GM19239 (cell line): ENCODE measurements at places on chromosomes 4 and X.

- DNase-seq: no peak
Measured at GRCh38 chr4:37908488-37909331, 17.8 kb downstream of the TBC1D1 start.

- no peak for DNase-seq
Measured at GRCh38 chrX:108332281-108332680, 105.9 kb downstream of the COL4A6 start.

- DNase-seq: no peak
Measured at GRCh38 chr4:130712038-130712437, 1616.1 kb downstream of the C4orf33 start.

GRCh38 chr4:8241895-8242696, 27.5 kb upstream of the HTRA3 start:
- DNase-seq: peak; percentile 97

- DNase-seq: no peak
Measured at GRCh38 chrX:68999931-69000330, 165.3 kb downstream of the PJA1 start.

- DNase-seq: no peak
Measured at GRCh38 chr4:157739242-157739641, 433.6 kb downstream of the GASK1B start.

DNA sequence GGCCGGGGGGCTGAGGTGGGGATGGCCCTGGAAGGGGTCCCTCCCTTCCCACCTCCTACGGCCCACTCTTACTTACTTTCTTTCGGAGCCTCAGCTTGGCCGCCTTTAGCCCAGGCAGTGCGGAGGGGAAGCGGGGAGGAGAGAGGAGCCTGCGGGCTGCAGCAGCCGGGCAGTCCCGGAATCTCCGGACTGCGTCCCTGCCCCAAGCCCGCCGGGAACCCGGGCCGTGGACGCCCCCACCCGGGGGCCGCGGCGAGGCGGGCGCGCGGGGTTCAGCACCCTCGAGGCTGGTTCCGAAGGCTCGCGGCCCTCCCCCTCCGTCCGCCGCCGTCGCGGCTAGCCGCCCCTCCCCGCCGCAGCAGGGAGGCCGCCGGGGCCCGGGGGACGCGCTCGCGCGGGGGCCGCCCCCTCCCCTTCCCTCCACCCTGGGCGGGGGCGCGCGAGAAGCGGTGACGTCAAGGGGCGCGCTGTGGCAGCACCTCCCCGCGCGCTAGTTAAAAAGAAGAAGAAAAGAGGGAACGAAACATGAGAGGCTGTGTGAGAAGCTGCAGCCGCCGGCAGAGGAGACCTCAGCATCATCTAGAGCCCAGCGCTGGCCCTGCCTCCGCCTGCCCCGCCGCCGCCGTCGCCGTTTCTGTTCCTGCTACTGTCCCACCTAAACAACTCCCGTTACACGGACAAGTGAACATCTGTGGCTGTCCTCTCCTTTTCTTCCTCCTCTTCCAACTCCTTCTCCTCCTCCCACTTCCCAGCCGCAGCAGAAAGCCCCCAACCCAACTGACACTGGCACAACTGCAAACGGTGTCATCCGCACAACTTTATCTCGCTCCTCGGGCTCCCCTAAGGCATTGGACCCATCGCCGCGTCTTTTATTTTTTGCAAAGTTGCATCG, at the start of gene HHIP:
HHIP (plus strand) TSS at position 526 of the 892 bp plus-strand sequence. CDS start 520 bp downstream, outside the sequence.
- no peak for DNase-seq

DNA sequence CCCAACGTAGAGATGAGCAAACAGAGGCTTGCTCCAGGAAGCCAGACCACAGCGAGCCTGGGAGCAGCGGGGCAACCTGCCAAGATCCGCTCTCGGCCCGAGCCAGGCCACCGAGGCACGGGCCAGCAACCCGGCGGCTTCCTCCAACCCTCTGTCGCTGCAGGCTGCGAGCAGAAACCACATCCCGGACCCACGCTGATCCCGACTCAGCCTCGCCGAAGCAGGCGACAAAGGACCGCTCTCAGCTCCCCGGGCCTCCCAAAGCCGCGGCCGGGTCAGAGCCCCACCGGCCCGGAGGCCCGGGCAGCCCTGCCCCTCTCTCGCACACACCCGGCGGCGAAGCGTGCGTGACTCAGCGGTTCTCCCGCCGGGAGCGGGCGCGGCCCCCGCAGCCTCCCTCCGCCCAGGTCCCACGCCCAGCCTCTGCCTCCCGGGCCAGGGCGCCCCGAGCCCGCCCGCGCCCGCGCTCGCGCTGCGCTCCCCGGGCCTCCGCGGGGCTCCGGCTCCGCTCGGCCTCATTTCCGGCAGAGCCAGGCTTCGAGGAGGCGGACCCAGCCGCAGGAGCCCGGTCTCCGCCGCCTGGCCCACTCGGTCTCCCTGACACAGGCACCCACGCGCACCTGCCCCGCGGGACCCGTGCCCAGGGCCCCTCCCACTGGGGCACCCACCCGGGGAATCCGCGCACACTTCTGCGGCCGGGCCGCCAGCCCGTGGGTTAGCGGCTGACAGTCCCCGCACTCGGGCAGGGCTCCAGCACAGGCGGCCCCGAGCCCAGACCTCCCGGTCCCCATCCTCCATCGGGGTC, 1.7 kb downstream of the PPP2R2C start:
- no peak for DNase-seq

DNA sequence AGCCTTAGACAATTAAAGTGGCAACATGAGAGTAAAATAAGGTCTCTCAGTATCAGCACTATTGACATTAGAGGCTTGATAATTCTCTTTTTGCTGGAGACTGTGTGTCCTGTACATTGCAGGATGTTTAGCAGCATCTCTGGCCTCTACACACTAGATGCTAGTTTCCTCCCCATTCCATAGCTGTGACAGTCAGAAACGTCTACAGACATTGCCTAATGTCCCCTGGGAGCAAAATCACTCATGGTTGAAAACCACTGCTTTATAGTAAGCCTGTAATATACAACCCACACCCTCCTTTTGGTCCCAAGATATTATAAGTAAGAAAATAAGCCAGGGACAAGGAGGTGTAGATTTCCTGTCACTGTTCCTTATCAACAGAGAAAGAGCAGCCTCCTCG, 166.0 kb downstream of the FRMPD4 start:
- no peak for DNase-seq

GRCh38 chr4:139740531-139741041, 75.0 kb downstream of the MGST2 start:
- no peak for DNase-seq

GRCh38 chr4:184574861-184575260, 74.4 kb downstream of the CASP3 start:
- no peak for DNase-seq

GRCh38 chr4:167893531-167893930, 198.8 kb upstream of the ANXA10 start:
- DNase-seq: no peak

GRCh38 chrX:50814701-50815100, 707 bp upstream of the SHROOM4 start:
- DNase-seq: no peak

DNA sequence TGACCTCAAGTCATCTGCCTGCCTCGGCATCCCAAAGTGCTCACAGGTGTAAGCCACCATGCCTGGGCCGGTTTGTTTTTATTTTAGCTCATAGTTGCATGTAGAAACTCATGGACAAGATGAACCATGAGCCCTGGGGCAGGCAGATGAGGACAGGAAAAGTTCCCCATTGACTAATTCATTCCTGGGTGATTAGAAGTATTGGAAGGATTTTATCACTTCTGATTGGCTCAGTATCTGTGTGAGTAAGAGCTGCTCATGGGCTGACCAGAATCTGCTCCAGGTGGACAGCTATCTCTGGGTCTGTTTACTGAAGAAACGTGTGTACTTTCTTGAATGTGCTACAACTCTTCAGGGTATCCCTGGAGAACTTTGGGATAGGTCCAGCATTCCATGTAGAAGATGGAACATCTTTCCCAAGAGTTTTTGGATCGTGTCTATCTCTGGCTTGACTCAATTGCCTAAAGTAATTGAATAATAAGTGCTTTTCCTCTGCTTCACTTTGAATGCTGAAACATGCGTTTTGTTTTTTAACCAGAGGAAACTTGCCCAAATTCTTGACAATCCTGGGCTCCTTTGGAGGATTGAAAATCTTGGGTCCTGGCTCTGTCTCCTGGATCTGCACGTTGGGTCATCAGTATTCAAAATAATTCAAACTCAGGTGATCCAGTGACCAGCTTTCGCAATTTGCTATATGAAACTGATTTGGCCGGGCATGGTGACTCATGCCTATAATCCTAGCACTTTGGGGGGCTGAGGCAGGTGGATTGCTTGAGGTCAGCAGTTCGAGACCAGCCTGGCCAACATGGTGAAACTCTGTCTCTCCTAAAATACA, 88.6 kb upstream of the DHRSX start:
- DNase-seq: no peak

GRCh38 chr4:141195095-141195707, 25.5 kb upstream of the ZNF330 start:
- DNase-seq: no peak

DNA sequence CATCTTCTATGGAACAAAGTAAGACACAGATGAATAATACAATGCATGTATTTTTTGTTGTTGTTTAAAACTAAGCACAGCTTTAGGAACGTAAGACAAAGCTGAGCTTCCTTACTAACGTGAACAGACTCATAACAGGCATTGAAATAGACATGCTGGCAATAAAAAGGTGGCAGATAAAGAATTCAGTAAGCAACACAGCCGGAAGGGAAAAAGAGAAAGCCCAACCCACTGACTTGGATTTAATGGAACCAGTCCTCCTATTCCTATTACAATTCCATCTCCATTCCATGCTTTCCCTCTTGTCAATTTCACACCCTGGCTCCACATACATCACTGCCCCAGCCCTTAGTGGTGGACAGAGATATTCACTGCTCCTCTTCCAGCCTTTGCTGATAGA, 182.1 kb downstream of the NSUN7 start:
- no peak for DNase-seq

DNA sequence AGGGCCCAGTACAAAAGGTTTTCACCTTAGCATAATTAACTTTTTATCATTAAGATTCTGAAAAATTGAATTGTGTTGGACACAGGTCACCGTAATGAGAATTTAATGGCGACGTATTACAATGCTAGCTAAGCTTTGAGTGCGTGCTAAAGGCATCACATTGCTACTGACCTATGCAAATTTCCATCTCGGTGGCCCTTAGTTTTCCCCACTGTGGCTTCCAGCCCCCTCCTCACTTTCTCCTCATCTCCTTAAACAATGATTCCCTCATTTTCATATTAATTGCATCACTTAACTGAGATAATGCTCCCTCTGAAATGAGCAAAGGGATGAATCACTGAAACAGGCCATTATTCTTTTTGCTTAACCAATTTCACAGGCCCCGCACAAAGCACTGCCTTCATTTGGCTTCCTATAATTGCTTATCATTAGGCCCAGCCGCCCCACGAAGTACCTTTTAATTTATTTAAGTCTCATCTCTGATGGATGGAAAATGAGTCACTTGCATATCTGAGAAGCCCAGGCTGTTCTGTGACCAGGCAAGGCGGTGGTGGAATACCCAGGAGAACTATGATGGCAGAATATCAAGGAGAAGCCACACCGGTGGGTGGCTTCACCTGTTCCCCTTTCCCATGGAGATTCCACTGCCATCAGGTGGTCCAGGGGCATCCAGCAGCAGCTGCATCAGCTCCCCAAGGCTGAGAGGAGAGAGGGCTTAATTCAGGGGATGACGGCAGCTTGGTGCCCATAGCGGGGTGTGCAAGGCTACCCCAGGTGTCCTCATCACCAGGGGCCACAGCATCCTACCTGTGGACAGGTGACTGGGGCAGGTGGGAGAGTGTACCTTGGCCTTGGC, 223.8 kb upstream of the BOD1L1 start:
- no peak for DNase-seq
